ENCODE measurements at places on chromosomes 16 and 17.
A peak's percentile ranks its signal among the peaks of the same experiment; 100 is the strongest.

- no peak for DNase-seq
Measured at GRCh38 chr17:63265526-63265925, 180.6 kb downstream of the CYB561 start.

GRCh38 chr17:3695723-3696411 lies at the start of gene P2RX5:
Gene P2RX5 (minus strand): TSS chr17:3696155. CDS start chr17:3696005, 150 bp downstream.
- DNase-seq, result no peak

GRCh38 chr16:88591577-88592021 lies 21.4 kb downstream of the ZC3H18 start:
- DNase-seq, result no peak

DNA sequence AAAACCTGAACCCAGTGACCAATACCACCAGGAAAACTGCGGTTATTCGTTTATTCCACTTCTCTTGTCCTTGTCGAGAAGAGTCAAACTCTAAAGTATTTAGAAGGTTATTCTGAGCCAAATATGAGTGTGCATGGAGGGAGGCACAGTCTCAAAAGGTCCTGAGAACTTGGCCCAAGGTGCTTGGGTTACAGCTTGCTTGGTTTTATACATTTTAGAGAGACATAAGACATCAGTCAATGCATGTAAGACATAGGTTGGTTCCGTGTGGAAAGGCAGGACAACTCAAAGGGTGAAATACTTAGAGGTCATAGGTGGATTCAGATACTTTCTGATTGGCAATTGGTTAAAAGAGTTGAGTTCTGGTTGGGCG lies 681 bp upstream of the TRAP1 start:
- no peak for DNase-seq

DNA sequence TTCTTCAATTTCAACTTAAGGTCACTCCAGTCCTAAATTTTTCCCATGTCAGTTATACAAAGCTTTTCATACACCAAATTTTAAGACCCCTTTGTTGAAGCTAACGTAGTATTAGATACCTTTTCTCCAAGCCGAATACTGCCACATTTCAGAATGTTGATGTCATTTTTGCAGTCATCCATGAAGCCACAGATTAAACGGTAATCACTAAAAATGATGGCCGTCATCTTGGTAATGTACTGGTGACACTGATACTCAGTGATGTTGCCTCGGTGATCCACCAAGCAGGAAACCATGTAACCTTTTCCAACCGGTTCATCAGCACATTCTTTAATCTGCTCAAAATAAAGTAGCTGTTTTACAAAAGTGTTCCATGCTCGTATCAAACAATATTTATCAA lies 82.1 kb upstream of the CLEC18B start:
- no peak for DNase-seq

- no peak for DNase-seq
Measured at GRCh38 chr17:27573548-27573947, 57.4 kb upstream of the LGALS9 start.

DNA sequence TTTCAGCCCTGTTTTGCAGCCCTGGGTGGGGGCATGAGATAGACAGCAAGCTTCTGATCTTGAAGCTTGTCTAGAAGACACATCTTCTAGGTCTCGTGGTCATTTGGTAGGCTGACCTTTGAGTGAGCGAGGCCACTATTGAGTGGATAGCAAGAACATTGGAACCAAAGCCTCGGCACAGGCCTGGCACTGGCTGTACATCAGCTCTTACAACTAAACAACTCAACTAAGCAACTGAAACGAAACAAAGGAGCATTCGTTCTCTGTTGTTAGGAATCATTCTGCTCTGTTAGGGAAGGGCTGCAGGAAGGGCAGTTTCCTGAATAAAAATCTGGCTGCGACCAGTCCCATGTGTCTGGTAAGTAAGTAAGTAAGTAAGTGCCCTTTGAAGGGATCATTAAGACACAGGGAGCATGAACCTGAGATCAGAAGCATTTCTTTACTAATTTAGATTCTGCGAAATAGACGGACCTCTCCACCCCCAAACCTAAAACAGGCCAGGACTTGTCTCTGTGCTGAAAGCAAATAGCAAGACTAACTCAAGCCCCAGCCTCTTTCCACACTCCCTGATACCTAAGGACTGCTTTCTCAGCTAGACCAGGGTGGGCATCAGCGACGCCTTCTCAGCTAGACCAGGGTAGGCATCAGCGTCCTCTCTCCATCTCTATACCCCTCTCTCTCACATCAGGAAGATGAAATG lies 22.7 kb downstream of the CYB561 start:
- no peak for DNase-seq

DNA sequence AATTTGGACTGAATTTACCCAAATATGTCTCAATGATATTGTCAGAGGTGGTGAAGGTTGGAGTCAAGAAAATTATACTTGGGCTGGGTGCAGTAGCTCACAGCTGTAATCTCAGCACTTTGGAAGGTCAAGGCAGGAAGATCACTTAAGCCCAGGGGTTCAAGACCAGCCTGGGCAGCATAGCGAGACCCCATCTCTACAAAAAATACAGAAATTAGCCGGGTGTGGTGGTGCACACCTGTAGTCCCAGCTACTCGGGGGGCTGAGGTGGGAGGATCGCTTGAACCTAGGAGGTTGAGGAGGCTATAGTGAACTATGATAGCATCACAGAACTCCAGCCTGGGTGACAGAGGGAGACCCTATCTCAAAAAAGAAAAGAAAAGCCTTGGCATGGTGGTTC lies 40.9 kb downstream of the LAT start:
- DNase-seq, result no peak

- no peak for DNase-seq
Measured at GRCh38 chr17:29069526-29070041, 26.6 kb downstream of the PIPOX start.

- no peak for DNase-seq
Measured at GRCh38 chr17:75371339-75371738, 34.1 kb downstream of the GRB2 start.

DNA sequence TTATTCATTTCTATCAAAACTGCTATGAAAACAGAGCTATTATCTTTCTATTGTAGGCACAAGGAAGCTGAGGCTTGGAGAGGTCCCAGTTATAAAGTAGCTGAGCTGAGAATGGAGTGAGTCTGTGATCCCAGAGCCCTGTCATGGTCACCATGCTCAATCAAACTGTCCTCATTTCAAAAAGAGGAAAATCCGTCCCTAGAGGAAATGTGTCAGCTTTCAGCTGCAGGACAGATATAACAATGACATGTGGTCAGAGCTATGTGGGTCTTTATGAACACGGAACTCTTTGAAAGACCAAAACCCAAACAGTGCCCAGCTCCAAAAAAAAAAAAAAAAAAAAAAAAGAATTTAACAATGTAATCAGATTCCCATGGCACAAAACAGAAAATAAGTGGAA lies 266.1 kb downstream of the XYLT1 start:
- no peak for DNase-seq

- peak; percentile 13 for DNase-seq
Measured at GRCh38 chr17:37147301-37147812, 198.6 kb downstream of the AATF start.

GRCh38 chr16:58999762-59000161 lies 265.6 kb upstream of the GOT2 start:
- no peak for DNase-seq

DNA sequence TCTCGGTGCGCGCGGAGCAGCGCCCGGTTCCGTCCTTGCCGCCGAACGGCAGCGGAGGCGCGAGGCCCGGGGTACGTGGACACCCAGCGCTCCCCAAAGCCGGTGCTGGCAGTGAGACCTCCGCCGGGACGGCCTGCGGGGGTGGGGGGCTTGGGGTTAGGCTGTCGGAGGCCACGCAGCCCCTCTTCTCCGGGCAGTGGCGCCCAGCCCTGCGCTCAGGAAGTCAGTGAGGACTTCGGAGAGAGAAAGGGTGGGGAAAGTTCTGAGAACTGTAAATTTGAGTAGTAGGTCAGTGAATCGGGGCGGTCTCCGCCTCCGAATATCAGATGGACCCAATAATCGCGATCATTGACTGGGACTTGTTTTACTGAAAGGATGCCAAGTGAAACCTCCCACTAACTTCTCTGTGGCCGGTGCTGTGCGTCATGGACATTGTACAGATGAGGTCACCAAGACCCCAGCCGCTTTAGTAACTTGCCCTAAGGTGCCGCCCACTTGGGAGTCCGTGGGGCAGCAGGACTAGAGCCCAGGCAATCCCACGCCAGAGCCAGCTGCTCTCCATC lies 468 bp downstream of the IL4R start:
- DNase-seq, result peak; percentile 54

DNA sequence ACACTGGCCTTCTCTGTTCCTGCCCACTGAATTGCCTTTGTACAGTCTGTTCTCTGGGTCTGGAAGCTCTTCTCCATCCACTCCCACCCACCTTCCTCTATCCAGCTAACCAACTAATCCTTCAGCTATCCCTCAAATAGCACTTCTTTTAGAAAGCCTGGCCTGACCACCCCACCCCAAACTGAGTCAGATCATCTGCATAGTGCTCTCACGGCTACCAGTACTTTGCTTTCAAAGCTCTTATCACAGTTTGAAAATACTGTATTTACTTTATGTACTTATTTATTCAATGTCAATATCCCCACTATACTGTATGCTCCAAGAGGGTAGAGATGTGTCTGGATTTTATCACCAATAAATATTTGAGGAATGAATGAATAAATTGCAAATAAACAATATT lies 4.5 kb upstream of the CLDN7 start:
- DNase-seq, result peak; percentile 71

- DNase-seq, result no peak
Measured at GRCh38 chr16:12265108-12265507, 288.6 kb downstream of the SNX29 start.

DNA sequence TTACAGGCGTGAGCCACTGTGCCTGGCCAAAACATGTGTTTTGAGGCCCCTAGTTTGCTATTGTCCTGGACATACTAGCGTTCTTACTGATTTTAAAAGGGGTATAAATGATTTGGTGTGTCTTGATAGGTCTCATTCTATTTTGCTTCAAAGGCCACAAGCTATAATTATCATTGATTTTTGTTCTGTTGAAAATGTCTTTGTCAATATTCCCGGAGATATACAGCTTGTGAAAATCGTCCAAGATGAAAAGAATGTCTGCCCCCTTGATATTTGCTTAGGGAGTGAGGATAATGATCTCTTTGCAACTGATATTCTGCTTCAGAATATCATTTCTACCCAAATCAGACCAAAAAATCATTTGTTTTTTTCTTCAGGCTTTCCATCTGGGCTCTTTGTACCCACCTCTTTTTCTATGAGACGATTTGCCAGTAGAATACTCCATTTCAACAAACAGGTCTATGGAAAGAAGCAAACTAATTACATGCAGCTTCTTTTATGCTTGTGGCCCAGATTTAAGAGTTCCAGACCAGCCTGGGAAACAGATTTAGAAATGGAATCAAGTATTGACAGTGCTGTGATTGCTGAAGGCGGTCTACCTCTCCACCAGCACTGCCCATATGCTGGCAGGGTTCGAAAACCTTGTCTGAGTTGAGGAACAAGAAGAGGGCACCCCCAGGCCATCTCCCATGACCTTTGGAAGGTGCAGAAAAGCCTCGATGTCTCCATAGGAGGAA lies 14.1 kb upstream of the ST6GALNAC1 start:
- no peak for DNase-seq

DNA sequence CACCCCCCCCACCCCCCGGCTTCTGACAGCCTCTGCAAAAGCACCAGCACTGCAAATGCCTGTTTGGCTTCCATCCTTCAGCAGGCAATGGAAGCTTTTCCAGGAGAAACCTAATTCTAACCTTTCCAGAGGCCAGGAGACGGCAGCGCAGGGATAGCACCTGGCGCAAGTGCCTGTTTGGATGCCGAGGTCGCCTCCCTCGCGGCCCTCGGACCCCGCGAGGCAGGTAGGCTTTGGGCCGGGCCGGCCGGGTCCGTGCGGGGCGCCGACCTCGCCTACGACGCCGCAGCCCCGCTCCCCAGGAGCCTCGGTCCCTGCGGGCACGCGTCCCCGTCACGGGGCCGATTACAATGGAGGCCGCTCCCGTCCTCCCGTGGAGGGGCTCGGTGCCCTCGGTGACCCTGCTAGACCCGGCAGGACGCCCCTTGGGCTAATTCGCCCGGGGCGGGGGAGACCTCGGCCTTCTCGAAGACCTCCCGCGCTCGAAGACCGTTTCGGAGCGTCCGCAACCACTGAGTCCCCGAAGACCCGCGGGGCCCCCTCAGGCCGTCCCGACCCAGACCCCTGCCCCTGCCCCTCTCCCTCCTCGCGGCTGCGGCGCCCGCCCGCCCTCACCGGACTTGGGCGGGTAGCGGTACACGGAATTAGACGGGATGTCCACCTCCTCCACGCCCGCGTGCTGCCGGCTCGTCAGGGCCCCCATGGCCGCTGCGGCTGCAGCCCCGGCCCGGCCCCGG lies 587 bp downstream of the RNF157 start:
- no peak for DNase-seq

DNA sequence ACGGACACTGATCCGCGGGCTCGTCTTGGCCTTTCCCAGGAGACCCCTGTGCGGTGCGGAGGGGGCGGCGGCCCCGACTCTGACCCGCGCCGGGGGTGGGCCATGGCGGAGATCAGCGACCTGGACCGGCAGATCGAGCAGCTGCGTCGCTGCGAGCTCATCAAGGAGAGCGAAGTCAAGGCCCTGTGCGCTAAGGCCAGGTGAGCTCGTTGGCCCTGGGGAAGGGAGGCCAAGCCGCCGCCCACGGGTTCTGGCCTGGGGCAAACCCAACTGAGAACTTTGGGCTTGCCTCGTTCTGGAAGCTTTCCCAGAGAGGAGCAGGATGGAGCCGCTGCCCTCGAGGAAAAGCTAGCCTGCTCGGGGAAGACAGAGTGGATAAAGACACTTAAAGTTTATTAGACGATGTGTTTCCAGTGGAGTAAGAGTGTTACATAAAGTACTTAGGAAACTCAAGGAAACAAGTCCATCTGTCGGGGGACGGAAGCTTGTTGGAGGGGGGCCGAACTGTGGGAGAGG lies 540 bp downstream of the PPP4C start:
- no peak for DNase-seq

GRCh38 chr17:7213895-7214299 lies 5.7 kb downstream of the DLG4 start:
- DNase-seq, result peak; percentile 94

DNA sequence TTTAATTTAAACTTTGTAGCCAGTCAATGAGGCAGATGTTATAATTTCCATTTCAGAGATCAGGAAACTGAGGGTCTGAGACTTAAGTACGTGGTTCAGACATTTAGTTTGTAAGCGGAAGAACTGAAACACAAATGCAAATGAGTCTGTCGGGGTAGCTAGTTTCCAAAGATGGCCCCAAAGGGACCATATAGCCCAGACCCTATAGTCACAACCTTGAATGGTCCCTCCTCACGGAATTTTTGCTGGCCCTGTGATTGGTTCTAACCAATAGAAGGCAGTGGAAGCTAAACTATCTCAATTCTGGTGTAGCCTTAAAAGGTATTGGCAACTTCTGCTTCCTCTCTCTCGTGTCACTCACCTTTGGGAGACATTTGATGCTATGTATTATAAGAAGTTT lies 7.5 kb upstream of the BCO1 start:
- no peak for DNase-seq

DNA sequence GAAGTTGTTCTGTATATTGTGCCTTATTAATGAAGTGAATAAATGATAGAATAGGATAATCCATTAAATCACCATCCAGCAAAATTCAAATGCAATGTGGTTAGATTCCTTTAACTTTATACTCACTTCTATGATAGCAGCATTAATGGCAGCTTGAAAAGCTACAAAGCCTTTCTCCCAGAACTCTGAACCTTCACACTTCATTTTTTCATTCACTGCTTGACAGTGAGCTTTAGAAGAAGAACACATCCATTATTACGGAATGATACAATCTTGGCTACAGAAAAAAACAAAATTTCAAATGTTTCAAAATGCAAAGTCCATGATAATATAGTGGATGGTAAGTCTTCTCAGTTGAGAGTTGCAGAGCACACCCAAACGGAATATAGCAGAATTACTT lies 16.4 kb downstream of the ABCA9 start:
- no peak for DNase-seq

- DNase-seq, result no peak
Measured at GRCh38 chr16:23952128-23952970, 116.6 kb downstream of the PRKCB start.

Data from A549 (cell line).